Activated CD4-positive, alpha-beta memory T cell treated with anti-CD3 and anti-CD28 coated beads, Interleukin-2, amount 10 ng/mL, durations not matched to agents 7 days and 5 days (primary cell): ENCODE measurements at places on chromosomes 12 and 14.

DNA sequence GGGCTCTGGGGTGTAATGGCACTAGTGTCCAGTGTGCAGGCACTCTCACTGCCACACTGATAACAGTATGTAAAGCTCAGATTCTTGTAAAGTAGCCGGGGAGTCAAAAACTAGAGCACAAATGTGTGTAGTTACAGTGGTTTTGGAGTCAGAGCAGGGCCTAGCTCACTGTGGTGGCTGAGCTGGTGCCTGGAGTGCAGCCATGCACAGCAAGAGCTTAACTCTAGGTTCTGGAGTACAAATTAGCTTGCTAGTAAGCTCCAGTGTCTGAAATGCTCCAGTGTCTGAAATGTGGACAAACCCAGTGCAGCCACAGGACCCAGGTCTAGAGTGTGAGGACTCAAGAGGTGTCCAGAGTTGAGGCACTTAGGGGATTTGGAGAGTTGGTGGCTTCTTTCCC, 149.2 kb downstream of the MSRB3 start:
- no peak for DNase-seq

- DNase-seq: no peak
Observed at GRCh38 chr12:84508851-84509260, 403.7 kb downstream of the SLC6A15 start.

- DNase-seq: no peak
Observed at GRCh38 chr14:60226298-60226697, 22.7 kb upstream of the PPM1A start.

- no peak for DNase-seq
Observed at GRCh38 chr12:27622436-27623195, 73.6 kb upstream of the REP15 start.

DNA sequence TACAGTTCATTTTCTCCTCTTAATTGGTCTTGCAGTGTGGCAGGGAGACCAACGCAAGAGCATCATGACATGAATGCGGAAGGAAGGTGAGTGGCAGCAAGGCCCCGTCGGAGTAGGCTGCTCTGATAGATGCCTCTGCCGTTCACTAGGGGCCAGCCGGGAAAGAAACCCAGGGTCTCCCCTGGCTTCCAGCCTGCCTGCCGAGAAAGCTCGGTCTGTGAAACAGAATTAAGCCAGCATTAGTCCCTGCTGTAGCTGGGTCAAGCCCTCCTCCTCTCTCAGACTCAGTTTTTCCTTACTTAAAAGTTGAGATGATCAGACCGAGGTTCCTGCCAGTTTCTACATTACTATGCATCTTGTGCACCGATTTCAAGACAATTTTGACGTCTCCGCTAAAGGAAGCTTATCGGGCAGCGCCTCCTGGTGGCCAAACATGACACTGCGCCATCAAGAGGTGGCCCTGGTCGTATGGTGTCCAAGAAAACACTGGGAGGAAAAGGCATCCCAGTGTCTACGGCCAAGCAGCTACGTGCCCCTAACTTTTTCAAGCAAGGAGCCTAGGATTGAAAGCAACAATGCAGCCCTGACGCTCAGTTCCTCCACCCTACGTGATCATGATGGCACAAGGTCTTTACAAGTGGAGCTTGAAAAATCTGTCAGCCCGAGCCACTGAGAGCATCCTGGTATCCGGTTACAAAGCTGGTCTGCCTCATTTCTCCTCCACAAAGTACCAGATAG, 131.6 kb downstream of the KSR2 start:
- peak; percentile 75 for DNase-seq
